ENCODE measurements at places on chromosomes 4 and X.

GRCh38 chrX:71941776-71942175 lies 31.1 kb downstream of the NHSL2 start:
- no peak overlapping the region for H3K27ac ChIP-seq
- no peaks in the 10 kb centered on the region for H3K27me3 ChIP-seq
- peaks cover 2% of the 10 kb centered on the region for H3K36me3 ChIP-seq

DNA sequence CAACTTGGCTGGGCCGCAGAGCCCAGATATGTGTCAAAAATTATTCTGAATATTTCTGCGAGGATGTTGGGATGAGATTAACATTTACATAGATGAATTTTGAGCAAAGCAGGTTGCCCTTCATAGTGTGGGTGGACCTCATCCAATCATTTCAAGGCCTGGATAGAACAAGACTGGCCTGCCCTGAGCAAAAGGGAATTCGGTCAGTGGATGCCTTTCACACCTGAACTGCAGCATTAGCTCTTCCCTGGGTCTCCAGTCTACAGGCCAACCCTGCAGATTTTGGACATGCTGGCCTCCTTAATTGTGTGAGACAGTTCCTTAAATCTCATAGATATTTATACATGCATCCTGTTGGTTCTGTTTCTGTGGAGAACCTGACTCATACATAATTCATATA lies 32.4 kb upstream of the SLC10A4 start:
- H3K4me1 ChIP-seq: no peaks in the 10 kb centered on the region
- H3K36me3 ChIP-seq: no peaks in the 10 kb centered on the region
- H3K4me3 ChIP-seq: no peak overlapping the region
- H3K27me3 ChIP-seq: no peaks in the 10 kb centered on the region

DNA sequence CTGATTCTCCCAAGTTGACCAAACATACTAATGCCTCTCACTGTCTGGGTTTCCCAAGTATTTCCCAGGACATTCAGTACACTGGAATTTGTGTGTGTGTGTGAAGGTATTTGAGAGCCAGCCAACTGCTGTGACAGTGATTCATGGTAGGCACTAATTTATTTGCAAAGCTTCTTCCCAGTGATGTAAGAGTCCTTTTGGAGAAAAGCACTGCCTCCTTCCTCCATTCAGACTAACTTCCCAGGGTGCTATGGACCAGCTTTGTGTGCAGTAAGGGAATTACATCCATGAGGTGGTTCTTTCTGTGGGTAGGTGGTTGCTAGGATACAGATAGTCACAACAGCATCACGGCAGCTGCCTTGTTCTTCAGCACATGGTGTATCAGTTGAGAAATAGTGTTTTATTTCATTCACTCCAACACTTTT lies 8.7 kb downstream of the EGF start:
- H3K27me3 ChIP-seq: no peaks in the 10 kb centered on the region
- peak overlapping the region; percentile 85 for H3K27ac ChIP-seq
- peaks cover 26% of the 10 kb centered on the region for H3K4me1 ChIP-seq
- DNase-seq: peak; percentile 6
- H3K4me3 ChIP-seq: no peak overlapping the region
- H3K36me3 ChIP-seq: peaks cover 2% of the 10 kb centered on the region

DNA sequence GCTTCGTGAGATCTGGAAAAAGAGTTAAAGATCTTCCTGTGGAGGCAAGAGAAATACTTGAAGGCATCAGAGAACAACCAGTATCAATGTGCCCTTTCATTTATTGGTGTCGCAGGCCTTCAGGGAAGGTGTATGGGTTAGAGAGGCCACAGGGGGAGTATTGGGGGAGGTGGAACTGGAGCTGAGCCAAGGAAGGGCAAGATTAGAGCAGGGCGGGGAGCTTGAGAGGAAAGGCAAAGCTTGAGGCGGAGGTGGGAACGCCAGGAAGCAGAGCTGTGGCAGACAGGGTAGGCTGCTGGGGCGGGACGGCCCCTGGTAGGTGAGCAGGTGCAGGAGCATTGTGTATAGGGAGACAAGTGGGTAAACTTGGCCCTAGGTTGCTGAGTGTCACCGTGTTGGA lies 329.9 kb downstream of the ARHGAP10 start:
- peaks cover 7% of the 10 kb centered on the region for H3K4me1 ChIP-seq
- no peaks in the 10 kb centered on the region for H3K27me3 ChIP-seq
- no peaks in the 10 kb centered on the region for H3K36me3 ChIP-seq
- no peak overlapping the region for H3K27ac ChIP-seq
- DNase-seq: no peak

- peaks cover 17% of the 10 kb centered on the region for H3K4me1 ChIP-seq
- no peak overlapping the region for H3K27ac ChIP-seq
- DNase-seq: no peak
- H3K27me3 ChIP-seq: no peaks in the 10 kb centered on the region
Measured at GRCh38 chrX:31136144-31136611, 64.3 kb upstream of the FTHL17 start.

Data from neural crest cell (in vitro differentiated cells).